ENCODE measurements at places on chromosomes 6 and 20. TPM values are rescaled to one million over a fixed set of nuclear protein-coding genes. Genes with fewer than 3 reads are reported as not detected.

DNA sequence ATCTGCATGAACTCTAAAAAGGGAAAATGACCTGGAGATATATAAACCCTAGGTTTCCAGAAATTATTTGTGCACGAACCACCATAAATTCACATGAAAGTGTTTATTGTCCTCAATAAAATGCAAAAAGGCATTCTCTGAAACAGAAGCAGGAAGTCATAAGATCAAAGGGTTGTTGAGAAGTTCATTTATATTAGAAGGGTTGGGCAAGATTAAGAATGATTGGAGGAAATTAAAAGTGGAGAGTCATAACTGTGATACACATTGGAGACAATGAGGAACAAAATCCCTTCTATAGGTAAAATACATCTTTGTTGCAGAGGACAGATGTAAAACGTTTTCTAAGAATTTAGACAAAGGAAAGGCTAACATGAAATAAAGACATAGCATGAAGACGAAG is 476.8 kb downstream of the CBLN4 start:
- no peak for DNase-seq

DNA sequence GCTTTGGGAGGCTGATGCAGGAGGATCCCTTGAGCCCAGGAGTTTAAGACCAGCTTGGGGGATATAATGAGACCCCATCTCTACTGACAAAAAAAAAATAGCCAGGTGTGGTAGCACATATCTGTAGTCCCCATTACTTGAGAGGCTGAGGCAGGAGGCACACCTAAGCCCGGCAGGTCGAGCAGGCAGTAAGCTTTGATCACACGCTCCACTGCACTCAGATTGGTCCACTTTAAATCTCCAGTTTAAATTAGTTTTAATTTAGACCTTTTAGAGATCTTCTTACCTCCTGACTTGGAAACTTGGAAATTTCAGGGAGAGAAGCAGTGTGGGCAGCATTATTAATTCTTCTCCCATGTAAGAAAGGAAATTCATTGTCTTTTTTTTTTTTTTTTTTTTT is 16.8 kb upstream of the PLCB4 start:
- no peak for DNase-seq

GRCh38 chr6:109311471-109311870 is 70.8 kb downstream of the CD164 start:
- DNase-seq, result no peak

DNA sequence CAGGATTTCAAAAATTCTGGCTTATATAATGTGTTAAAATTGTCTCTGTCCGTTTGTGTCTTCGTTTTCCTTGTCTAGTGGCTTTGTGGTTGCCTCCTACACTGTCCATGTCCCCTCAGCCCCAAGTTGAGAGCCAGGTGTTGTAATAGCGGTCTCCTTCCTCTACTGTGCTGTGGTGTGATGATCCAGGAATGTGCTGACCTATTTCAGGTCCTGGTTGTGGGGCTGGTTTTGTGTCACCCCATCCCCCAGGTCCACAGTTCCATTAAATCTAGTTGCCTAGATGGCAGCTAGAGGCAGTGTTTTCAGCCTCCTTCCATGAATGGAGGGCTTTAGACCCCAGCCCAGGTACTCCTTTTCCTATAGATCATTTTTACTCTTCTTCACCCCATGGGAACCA is 128.7 kb downstream of the DNAH8 start:
- DNase-seq, result no peak

DNA sequence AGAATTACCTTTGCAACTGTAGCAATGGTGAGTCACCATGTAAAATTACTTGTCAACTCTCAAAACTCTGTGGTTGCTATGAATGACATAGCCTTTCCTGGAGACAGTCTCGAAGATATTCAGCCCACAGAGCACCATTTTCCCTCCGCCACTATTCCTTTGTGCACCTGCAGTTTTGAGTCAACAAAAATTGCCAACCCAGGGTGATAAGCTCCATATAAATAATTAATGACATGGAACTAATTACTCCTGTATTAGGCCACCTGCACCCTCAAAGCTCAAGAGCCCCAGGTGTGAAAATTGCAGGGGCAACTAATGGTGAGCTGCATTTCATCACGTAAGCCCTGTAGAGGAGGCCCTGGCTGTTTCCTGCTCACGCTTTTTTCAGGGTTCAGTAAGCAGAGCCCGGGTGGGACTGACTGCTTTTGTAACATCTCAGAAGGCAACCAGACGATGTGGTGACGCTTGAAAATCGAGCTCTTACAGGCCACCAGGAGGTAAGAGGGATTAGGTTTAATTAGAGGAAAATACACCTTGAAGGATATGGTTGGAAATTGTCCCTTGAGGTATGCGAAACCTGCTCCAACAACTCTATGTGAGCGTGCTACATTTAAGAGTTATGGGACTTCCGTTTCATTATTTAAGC is 70.8 kb downstream of the BMP2 start:
- DNase-seq, result no peak

The EPB41L1 gene
- 94.4 TPM for polyA plus RNA-seq

GRCh38 chr6:156852147-156852857 is 75.1 kb downstream of the ARID1B start:
- no peak for DNase-seq

DNA sequence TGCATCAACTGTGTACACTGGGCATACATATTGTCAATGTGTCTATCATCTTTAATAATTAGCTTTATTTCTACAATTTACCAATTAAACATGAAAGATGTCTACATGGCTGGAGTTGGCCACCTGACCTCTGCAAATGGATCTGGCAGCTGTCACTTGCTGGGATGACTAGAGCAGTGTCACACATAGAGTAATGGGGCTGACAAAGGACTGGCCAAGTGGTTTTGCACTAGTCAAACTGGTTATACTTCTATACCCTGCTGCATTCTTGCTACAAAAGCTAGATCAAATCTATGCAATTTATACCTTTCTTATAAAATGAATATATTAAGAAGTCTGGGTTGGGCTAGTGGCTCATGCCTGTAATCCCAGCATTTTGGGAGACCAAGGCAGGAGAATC is 99.3 kb downstream of the SESN1 start:
- no peak for DNase-seq

DNA sequence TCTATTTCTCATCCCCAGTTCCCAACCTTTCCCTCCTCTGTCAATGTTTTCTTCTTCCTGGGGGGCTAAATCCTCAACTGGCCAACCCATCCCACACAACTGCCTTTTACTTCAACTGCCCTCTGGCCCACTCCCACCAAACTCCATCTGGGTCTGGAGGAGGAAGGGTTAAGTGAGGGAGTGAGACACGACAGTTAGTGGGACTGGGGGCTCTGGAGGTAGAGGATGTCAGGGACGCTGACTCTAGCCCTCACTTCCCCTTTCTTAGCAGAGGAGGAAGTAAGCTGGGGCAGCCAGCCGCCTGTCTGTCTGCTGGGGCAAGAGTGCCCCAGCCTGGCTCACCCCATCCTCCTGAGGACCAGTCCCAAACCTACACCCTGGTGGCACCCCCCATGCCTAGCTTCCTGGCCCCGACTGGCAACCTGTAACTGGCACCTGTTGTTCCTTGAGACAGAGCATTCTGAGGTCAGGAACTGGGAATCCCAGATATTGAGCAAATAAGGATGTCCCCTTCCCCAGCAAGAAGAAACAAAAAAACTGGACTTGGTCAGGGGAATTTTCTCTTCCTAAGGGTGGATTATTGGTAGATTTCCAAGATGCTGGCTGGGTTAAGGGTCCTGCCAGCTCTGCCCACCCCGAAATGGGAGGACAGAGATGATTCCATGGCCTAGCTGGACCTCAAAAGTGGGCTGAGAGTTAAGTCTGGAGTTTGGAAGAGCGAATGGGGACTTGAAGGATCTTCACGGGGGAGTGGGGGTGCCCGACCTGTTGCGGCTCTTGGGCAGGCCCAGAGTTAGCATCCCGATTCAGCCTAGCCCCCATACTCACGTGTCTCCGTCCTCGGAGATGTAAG is 971 bp downstream of the NFKBIE start:
- DNase-seq, result no peak

The PRDM13 gene
- polyA plus RNA-seq, result 0.41 TPM

DNA sequence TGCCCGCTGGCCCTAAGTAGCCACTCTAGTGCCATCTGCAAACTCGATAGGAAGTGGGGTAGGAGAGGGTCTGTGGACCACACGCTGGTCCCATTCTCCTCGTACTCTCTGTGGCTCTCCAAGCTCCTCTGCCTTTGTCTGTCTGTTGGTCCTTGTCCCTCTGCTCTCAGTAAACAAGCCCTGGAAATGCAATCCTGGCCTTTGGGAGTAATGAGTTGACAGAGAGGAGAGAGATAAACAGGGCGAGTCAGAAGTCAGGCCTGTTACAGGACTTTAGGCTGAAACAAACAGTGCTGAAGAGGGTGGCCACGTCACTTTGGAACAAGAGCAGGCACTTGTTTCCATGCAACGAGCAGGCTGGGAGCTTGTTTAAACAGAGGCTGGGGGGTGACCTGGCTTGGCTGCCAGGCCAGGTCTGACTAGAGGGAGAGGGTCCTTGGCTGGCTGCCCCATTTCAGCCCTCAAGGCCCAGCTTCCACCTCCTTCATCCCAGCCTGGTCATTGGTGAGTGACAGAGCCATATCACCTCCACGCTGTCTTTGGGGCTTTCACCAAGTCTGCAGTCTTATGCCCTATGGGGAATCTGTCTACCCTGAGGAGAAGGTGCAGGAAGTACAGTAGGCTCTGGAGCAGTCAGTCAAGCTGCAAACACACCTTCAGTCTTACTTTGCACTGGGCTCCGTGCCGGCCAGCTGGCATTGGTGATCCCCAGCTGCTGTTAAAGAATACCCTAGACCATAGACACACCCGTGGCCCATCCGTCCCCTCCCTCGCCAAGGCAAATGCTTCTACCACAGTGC is 22.6 kb downstream of the FOXP4 start:
- DNase-seq, result peak; percentile 12

DNA sequence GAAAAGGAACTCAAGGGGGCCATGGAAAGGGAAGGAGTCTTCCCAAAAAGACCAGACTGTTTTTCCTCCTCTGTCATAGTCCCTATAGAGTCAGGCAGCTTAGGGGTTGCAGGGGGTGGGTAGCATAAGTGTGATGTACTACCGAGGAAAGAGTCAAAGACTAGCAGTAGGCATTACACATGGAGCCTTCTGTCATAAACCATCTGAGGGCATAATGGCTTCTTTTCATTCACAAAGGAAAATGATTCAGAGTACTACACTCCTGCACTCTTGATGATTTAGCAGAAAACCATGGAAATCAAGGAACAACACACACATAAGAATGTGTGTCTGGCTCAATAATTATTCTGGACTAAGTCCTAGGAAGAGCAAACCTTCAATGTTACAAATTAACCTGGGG is 14.9 kb downstream of the PLN start:
- no peak for DNase-seq

The RAD21L1 gene
- polyA plus RNA-seq, result not detected

The CALHM5 gene
- 0.12 TPM for polyA plus RNA-seq

The SLC32A1 gene
- polyA plus RNA-seq, result not detected

DNA sequence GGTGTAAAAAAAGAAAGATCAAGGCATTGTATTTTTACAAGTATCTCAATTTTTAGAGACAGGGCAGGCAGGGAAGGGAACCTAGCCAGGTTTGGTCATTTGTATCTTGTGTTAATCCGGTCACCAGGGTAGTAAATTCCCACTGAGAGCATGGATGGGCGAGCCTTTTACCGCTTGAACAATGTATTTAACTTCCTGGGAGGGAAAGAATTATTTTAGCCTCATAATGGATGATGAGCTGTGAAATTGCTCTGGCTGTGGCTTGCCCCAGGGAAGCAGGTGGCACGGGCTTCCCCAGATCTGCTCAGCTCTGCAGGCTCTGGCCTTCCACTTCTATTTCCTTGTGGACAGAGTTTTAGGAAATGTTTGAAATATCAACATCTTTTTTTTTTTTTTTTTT is 72.9 kb downstream of the TOX2 start:
- no peak for DNase-seq

GRCh38 chr6:44850312-44850711 is 462.8 kb downstream of the CDC5L start:
- no peak for DNase-seq
